Fibroblast of skin of abdomen (primary cell): ENCODE measurements at places on chromosomes 3 and 15.

DNA sequence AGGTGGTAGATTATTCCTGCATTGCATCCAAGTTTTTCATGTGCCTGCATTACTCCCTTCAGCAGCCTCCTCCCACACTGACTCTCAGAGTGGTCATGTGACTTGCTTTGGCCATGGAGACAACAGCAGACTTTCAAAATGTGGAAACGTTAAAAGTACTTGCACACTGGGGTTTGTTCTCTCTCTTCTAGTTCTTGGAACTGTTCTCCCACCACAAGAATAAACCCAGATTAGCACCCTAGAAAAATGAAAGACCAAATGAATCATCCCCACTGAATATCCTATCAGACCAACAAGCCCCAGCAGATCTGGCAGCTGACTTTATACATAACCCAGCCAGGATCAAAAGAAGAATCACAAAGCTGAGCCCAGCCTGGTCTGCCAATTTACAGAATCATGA lies 398.5 kb downstream of the VPS13C start:
- no peak for DNase-seq

GRCh38 chr15:56077081-56077480 lies 83.7 kb upstream of the NEDD4 start:
- no peak for DNase-seq

DNA sequence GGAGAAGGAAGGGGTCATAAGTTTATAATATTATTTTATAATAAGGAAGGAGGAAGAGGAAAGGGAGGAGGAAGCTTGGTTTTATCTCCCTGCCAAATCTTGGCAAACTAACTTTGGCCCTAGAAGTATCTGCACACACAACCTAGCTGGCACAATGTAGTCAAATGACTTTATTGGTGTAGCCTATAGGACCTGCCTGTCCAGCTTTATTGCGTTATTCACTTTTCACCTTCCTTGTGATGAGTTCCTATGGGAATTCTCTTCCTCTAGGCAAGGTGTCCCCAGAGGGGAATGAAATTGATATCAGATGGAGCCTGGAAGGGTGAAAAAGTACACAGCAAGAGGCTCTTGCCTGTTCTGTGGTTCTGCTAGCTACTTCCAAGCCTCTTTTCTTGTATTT lies 111.2 kb upstream of the SLC25A36 start:
- DNase-seq, result no peak

GRCh38 chr15:82552861-82553260 lies 12.6 kb upstream of the RPS17 start:
- DNase-seq, result no peak

DNA sequence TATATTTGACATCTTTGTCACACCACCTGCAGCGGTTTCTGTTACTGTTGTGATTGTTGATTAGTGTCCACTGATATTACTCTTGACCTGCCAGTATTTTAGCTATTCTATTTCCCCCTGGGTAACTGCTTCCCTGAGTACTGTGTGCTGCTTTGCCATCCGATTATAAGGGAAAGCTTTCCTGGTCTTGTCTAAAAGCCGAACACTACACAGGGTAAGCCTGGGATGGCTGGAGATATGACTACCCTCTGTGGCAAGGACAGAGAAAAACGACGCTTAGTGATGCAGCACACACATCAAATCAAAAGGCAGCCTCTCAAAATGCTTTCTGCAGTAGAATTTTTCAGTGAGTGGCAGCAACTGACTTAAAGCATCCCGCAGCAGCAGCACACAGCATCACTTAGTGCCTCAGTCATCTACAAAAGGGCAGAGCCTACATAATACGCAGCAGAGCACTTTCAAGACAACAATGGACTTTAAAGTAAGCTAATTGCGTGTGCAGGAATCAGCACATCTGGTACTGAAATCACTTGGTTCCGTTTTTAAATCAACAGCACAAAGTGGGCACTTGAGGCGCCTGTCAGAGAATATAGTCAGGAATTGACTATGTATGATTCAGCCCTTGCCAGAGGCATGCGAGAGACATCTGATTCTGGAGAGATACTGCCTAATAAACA lies 656.3 kb upstream of the TGFBR2 start:
- DNase-seq, result no peak

DNA sequence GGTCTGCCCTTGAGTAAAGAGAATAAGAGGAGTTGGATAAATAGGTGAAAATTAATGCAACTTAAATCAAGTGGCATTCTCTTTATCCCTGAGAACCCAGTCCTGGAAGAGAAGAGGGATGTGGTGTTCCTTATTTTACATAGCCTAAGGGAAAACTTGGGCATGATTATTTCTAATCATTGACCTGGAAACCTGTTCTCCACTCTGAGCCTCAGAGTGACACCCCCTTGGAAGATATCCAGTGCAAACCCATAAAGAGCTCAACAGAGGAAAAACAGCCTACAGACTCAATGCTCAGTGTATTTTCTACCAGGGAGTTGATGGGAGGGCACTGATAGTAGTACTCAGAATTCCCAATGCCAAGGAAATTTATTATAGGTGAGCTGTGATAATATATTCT lies 22.0 kb downstream of the SLC15A2 start:
- no peak for DNase-seq

DNA sequence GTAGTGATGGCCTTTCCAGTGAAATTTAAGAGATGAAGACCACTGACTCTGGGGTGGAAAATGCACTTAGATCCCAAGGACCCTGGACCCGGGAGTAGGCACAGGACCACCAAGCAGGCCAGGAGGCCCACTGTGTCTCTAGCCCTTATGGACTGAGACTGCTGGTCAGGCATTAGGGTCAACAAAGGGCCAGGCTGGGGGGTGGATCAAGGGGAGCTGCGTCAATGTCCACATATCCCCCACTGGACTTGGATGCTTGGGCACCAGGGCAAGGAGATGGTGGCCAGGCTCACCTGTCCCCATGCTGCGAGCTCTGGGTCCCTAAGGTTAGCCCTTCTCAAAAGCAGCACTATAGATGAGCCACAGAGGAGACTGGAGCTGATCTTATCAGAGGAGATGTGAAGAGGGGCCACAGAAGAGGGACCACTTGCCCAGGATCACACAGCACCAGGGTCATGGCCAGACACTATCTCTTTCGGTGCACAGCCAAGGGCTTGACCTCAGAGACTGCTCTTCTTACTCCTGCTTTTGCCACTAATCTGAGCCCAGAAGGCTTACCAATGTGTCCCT lies 14.7 kb downstream of the RAB6B start:
- DNase-seq, result no peak
